ENCODE measurements at places on chromosomes 1 and 21.

- no peak for DNase-seq
Measured at GRCh38 chr1:34721646-34722355, 33.0 kb upstream of the GJB5 start.

GRCh38 chr1:40575336-40575735 is 43.9 kb downstream of the ZNF684 start:
- no peak for DNase-seq

DNA sequence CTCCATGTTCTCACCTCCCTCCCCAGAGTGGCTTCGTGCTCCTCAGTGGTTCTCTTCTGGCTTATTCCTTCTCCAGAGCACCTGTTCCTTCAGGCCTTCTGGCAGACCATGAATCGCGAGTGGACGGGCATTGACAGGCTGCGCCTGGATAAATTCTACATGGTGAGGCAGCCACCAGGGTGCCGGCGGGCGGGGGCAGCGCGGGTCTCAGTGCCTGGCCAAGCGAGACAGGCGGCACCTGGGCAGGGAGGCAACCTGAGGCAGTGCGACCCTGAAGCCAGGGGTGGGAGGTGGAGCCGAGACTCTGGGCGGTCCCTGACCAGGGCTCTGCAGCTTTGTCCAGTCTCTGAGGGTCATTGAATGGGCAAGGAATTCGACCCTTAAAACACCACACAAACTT is 3.9 kb downstream of the RRP1 start:
- no peak for DNase-seq

- no peak for DNase-seq
Measured at GRCh38 chr1:153251562-153251961, 7.9 kb upstream of the LORICRIN start.

GRCh38 chr1:26471498-26472319 is 531 bp upstream of the HMGN2 start:
- peak; percentile 37 for DNase-seq

DNA sequence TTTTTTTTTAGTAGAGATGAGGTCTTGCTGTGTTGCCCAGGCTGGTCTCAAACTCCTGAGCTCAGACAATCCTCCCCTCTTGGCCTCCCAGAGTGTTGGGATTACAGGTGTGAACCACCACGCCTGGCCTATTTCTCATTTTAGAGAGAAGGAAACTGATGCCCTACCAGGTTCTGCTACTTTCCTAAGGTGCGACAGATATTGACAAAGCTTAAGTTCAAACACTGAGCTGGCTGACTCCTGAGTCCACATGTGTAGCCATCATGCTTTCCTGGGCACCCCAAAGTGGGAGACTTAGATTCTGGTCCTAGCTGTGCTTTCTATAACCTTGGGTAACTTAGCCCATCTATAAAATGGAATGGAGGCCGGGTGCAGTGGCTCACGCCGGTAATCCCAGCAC is 5.1 kb upstream of the TMEM222 start:
- DNase-seq: no peak

DNA sequence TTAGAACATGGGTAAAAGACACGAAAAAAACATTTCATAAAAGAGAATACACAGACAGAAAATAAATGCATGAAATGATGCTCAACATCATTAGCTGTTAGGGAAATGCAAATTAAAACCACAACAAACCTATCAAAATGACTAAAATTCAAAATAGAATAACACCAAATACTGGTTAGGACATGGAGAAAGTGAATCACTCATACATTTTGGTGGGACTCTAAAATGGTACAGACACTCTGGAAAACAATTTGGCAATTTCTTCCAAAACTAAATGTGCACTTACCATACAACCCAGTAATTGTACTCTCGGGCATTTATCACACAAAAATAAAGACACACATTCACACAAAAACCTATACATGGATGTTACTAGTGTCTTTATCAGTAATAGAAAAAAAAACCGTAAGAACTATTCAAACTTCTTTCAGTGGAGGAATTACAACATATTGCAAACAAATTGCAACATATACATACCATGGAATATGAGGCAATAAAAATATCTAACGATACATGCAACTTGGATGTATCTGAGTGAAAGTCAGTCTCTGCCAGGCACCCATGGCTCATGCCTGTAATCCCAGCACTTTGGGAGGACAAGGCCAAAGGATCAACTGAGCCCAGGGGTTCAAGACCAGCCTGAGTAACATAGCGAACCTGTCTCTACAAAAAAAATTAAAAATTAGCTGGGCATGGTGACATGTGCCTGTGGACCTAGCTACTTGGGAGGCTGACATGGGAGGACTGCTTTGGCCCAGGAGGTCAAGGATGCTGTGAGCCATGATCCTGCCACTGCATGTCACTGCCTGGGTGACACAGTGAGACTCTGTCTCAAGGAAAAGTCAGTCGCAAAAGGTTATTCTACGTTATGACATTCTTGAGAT is 19.6 kb downstream of the HSF2BP start:
- no peak for DNase-seq

DNA sequence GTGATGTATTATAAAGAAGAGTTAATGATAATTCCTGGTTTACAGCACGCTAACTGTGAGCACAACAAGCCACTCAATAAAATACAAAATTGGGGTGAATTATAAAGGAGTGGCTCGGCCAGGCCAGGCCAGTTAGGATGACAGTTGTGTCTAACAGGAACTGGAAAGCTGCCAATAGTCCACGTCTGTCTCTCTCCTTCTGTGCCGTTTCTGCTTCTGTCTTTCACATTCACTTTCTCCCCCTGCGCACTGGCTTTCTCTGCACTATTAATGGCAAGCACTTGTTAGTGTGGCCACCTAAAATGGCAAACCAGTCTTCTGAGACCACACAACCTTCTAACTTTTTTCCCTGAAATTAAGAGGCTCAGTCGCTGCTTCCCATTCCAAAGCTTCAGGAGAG is 394.3 kb downstream of the NTNG1 start:
- DNase-seq: no peak

GRCh38 chr21:33949516-33950430 is 34.2 kb upstream of the ATP5PO start:
- DNase-seq: peak; percentile 76

- no peak for DNase-seq
Measured at GRCh38 chr1:180101411-180101810, 53.3 kb upstream of the QSOX1 start.

DNA sequence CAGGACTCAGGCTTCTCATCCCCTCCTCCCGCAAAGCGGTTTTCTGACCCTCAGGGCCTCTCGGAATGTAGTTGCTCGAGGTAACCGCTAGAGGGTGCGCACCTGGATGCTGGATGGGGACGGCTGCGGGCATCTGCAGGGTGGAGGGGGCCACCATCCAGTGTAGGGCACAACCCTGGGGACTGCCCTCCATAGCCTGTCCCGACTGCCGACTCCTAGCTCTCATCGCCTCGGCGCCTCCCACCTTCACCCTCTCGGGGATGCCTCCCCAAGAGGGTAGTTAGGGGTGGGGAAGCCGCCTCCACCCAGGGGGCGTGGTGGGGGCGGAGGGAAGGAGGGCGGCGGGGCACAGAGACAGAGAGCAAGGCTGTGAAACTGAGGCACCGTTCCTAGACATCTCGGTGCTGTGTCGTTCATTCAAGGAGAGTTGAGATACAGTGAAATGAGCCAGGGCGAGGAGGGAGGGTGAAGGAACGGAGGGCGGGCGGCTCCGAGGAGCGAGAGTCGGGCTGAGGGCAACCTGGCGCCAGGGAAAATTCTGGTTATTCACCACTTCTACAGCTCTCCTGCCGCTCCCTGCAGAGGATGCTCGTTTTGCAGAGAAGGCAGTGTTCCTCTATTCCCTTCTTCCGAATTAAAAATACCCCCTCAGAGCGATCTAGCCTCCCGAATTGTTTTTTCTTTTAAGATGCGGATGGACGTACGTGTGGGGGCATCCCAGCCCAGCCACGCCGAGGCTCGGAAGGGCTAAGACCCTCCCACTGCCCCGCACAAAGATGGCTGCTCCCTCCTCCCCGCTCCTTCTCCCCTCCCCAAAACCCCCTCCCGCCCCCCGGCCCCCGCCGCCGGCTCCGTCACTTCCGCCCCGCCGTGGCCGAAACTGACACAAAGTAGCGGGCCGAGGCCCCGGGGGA is at the start of gene ATP8B2:
TSS of gene ATP8B2 (plus strand) at position 857 of the 914 bp plus-strand sequence. CDS start 2,617 bp downstream, outside the sequence.
- DNase-seq: peak; percentile 83

DNA sequence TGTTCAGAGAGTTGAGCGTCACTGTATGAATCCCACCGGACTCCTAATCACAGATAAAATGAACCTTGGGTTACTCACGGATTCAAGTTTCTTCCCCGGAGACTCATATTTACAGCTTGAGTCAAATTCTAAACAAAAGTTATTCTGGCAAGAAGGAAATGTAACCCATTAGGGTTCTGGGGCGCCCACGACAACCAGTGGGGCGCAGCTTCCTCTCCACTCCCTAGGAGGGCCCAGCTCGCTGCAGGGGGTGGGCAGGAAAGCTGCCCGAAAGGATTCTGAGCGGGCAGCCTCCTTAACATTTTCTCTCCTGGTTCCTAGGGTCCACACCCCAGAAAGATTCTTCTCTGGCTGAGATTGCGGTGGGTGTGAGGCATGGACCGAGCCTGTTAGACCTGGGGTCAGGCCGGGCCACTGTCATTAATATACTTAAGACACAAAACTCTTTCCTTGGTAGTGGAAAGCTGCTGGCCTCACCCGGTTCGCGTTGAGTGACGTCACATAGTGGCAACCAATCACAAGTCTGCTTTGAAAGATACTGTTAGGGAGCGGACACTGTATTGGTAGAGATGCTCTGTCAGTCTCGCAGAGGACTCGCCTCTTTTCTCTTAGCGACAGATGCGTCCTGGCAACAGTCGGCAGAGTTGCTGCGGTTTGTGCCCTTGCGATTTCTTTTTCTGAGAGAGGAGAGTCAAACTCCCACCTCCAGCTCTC is 13.6 kb upstream of the MCOLN3 start:
- DNase-seq: peak; percentile 94

DNA sequence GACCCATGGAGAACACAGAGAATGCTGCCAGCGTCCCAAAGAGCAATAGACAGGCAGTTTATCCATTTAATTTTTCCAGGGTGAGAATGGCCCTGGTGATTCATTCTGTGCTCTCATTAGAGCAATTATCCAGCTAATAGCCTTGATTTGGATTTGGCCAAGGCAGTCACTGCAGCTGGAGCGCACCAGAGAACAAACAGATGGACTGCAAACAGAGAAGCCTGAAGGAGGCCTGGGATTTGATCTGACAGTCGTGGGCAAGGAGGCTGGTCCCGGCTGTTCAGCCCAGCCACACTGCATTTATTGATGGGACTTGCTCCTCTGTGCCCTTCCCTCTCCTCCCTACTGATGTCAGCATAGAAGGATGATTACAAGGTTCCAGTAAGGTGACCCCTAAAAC is 353.9 kb upstream of the C1orf174 start:
- no peak for DNase-seq

GRCh38 chr1:63269571-63269970 is 52.8 kb upstream of the FOXD3 start:
- DNase-seq: no peak

DNA sequence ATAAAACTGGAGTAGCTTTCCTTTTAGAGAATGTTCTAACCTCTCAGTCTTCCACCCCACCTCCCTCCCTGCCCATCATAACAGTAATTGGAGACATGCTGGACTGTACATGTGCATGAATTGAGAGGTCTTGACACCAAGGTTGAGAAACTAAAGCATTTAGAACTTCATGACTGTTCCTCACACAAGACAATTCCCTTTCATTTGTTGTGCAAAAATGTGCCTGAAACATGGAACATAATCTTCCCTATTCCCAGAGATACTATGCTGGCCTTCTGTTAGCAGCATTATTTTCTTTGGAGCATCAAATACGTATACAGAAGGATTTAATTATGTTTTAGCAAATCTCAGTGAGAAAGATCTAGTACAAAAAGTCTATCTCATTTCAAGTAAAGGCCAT is 97.5 kb upstream of the KCNE2 start:
- no peak for DNase-seq

- DNase-seq: no peak
Measured at GRCh38 chr1:219419065-219419464, 193.8 kb downstream of the ZC3H11B start.

DNA sequence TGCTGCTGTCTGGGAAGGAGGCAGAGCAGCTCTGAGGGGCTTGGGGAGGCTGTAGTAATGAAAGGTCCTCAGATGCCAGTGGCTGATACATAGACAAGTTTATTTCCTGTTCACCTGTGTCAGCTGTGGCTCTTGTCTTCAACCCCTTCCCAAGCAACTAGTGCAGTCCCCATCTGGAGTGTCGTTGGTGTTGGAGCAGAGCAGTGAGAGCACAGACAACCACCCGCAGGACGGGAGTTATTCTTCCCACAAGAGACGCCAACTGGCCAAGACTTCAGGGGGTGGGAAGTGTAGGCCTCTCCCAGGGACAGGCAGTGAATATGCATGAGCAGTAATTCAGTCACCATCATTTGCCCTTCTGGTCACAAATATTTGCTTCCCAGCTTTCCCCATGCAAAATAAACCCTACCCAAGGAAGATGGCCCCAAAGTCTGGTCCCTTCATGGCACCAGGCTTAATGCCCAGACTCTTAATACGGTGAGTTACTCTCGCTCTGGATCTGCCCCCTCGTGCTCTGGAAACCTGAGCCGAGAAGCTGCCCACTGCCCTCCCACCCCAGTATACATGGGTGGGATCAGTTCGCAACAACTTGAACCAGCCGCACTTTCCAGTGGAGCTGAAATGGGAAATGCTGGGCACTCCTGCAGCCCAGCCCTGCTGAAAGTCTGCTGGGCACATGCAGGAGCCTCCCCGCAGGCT is 153.5 kb upstream of the COL6A1 start:
- DNase-seq: no peak

GRCh38 chr1:11670747-11671146 is 6.7 kb downstream of the FBXO6 start:
- DNase-seq: no peak

- no peak for DNase-seq
Measured at GRCh38 chr1:9589719-9590157, 1.0 kb downstream of the TMEM201 start.

GRCh38 chr1:46021046-46021996 is 111.1 kb downstream of the PIK3R3 start:
- no peak for DNase-seq

- DNase-seq: no peak
Measured at GRCh38 chr1:166182281-166182680, 15.5 kb upstream of the FAM78B start.

DNA sequence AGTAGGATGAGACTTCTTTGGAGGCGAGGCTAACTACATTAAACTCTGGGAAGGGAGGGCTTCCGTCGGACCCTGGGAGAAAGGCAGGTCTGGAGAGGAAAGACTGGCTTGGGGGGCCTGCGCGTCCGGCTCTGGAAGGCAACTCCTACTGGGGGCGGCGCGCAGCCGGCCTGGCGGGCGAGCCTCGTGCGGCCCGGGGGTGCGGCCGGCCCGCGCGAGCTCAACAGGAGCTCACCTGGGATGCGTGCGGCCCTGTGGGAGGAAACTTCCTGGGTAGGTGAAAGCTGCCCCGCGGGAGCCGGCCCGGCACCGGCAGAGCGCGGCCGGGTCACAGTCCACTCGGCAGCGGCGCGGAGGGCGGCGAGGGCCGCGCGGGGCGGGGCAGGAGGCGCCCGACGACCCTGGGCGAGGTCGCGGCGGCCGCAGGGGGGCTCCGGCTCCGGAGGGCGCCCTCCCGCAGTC is 449 bp downstream of the EPS15 start:
- DNase-seq: peak; percentile 33

DNA sequence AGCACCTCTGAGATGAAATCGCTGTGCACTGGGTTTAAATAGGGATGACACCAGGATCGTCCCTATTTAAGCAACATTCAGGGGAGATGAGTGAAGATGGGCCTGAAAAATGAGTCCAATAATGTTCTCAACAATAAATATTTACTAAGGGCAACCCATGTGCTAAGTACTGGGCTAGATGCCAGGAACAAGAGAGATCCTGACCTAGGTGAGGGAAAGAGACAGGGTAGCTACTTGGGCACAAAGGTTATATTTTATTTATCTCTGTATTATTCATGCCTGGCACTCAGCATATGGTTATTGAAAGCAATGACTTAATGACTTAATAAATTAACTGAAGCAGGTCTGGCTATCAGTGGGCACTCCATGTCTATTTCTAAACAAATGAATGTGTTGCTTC is 27.4 kb upstream of the AVPR1B start:
- DNase-seq: no peak
